Osteocyte (in vitro differentiated cells): ENCODE measurements at places on chromosomes 3 and 15.

DNA sequence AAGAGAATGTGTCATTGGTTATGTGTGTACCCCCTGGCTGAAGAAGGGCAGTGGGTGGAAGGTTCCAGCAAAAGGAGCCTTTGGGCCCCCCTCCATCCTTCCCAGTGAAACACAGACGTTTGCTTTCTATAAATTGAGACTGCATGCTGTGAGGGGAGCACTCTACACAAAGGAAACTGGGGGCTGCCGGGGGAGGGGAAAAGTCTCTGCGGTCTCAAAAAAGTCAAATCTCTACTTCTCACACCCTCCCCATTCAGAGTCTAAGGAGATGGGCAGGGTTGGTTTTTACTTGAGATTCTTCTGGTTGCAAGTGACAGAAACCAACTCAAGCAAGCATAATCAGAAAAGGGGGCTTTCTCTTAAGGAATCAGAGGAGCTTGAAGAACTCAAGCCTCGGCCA, 50.1 kb upstream of the TLE3 start:
- no peak overlapping the region for H3K27ac ChIP-seq
- no peak overlapping the region for H3K4me3 ChIP-seq
- DNase-seq = no peak
- peaks cover 25% of the 10 kb centered on the region for H3K4me1 ChIP-seq
- no peaks in the 10 kb centered on the region for H3K36me3 ChIP-seq
- peaks cover 53% of the 10 kb centered on the region for H3K27me3 ChIP-seq

- H3K27me3 ChIP-seq = peaks cover 52% of the 10 kb centered on the region
- DNase-seq = no peak
- H3K4me1 ChIP-seq = no peaks in the 10 kb centered on the region
- H3K27ac ChIP-seq = no peak overlapping the region
Observed at GRCh38 chr3:14047841-14048240, 76.8 kb downstream of the CHCHD4 start.

DNA sequence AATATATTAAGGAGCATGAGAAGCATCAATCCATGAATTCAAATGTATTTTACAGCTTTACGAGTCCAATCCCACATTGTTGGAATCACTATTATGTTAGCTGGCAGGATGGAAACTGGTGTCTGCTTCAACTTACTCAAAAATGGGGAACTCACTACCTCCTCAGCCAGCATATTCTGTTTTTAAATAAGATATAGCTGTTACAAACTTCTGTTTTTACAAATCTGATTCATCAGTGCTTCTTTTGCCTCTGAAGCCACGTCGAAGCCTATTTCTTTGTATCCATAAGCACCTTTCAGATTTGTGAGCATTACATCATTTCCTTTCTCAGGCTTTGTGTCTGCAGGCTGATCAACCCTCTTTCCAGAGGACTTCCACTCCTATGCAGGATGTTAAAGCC, 105.9 kb downstream of the TPRG1 start:
- H3K36me3 ChIP-seq = no peaks in the 10 kb centered on the region
- H3K4me3 ChIP-seq = no peak overlapping the region
- H3K27me3 ChIP-seq = no peaks in the 10 kb centered on the region
- H3K4me1 ChIP-seq = peaks cover 27% of the 10 kb centered on the region
- no peak overlapping the region for H3K27ac ChIP-seq

DNA sequence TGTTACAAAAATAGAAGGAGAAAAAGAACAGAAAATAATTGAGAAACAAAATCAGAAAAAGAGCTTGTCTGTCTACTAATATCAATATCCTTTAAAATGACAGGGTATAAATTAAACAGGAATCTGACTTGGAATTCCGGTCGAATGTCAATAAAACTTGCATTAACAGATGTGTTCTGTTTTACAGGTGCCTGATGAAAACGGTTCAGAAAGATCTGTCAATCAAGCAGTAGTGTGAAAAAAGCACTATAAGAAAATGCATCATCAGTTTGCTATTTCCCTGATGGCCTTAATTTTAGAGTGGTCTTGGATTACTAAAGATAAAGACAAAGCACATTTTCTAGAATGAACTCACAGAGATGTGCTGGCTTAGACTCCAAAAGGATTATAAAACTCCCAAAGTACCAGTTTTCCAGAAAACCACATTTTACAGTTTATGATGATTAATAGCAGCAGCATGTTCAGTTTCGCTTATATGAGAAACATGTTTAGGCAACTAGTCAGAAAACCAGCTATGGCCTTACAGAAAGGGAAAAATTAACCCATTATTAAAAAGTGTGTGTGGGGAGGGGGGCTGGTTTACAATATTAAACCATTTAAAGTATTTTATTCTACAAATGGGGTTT, 8.2 kb upstream of the C3orf38 start:
- no peaks in the 10 kb centered on the region for H3K27me3 ChIP-seq
- no peak overlapping the region for H3K4me3 ChIP-seq
- peaks cover 8% of the 10 kb centered on the region for H3K4me1 ChIP-seq
- no peak overlapping the region for H3K27ac ChIP-seq
- DNase-seq = no peak

DNA sequence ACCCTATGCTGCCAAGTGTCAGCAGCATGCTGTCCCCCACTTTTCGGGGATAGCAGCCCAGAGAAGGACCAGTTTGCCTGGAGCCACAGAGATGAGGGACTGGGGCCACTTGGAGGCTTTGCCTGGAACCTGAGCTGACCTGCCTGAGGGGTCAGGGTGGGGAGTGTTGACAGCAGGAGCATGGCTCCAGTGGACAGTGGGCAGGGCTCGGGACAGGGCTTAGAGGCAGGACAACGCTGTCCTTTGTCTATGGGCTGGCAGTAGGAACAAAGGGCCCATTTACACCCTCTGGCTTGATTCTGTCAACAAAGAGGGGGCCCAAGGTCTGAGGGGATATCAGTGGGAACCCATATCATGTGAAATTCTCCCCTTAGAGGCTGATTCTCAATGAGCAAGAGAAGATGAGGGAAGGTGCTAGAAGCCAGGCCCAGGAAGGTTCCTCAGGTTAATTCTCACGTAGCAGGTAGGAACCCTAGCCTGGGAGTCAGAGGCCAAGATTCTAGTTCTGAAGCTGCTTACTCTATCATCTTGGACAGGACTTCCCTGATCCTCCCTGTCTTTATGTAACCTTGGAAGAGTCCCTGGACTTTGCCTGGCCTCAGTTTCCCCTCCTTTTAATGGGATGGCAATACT, 29.7 kb upstream of the HHATL start:
- no peaks in the 10 kb centered on the region for H3K36me3 ChIP-seq
- DNase-seq = no peak
- H3K27ac ChIP-seq = no peak overlapping the region
- no peak overlapping the region for H3K4me3 ChIP-seq

DNA sequence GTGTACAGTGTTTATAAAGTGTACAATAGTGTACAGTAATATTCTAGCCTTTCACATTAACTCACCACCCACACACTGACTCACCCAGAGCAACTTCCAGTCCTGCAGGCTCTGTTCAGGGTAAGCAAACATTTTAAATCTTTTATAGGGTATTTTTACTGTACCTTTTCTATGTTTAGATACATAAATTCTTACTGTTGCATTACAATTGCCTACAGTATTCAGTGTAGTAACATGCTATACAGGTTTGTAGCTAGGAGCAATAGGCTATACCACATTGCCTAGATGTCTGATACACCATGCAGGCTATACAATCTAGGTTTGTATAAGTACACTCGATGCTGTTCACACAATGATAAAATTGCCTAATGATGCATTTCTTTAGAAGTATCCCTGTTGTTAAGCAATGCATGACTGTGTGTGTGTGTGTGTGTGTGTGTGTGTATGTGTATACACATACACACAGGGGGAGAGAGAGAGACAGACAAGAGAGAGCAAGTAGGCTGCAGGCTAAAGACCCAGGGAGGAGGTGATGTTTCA, 72.5 kb upstream of the PRR23C start:
- peaks cover 18% of the 10 kb centered on the region for H3K27me3 ChIP-seq
- no peak overlapping the region for H3K4me3 ChIP-seq
- peaks cover 2% of the 10 kb centered on the region for H3K4me1 ChIP-seq

GRCh38 chr15:63601026-63601703, 4.0 kb downstream of the FBXL22 start:
- H3K4me1 ChIP-seq = peaks cover 29% of the 10 kb centered on the region
- peak overlapping the region; percentile 85 for H3K4me3 ChIP-seq
- H3K27me3 ChIP-seq = no peaks in the 10 kb centered on the region
- DNase-seq = no peak
- H3K36me3 ChIP-seq = no peaks in the 10 kb centered on the region

DNA sequence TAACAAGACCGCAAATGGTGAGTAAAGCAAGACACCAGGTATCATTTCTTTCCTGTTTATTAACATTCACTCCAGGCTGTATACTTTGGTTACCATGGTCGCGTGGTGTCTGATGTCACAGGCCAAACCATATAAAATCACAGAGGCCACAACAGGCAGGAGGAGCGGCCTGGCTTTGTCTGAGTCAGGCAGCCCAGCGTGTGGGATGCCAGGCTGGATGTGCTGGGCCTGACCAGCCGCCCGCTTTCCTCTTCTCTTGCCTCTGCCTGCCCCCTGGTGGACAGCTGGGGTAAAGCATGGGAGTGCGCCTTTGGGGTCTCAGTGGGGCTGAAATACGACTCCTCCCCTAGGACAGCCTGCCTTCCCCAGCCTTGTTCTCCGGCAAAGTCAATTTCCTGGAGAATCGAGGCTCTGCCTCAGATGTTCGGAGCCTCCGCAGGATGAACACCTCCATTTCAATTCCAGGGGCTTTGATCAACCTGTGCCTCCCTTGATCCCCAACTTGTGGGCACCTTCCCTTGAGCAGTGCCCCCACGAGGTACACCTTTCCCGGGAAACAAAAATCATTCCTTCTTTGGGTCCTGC, 78.2 kb downstream of the CCNL1 start:
- peaks cover 60% of the 10 kb centered on the region for H3K4me1 ChIP-seq
- DNase-seq = peak; percentile 98
- H3K36me3 ChIP-seq = no peaks in the 10 kb centered on the region
- H3K27ac ChIP-seq = peak overlapping the region; percentile 88

- H3K4me1 ChIP-seq = no peaks in the 10 kb centered on the region
- no peak overlapping the region for H3K4me3 ChIP-seq
- DNase-seq = no peak
- H3K27me3 ChIP-seq = peaks cover 15% of the 10 kb centered on the region
- H3K27ac ChIP-seq = no peak overlapping the region
Observed at GRCh38 chr3:73327052-73327451, 265.6 kb downstream of the EBLN2 start.

DNA sequence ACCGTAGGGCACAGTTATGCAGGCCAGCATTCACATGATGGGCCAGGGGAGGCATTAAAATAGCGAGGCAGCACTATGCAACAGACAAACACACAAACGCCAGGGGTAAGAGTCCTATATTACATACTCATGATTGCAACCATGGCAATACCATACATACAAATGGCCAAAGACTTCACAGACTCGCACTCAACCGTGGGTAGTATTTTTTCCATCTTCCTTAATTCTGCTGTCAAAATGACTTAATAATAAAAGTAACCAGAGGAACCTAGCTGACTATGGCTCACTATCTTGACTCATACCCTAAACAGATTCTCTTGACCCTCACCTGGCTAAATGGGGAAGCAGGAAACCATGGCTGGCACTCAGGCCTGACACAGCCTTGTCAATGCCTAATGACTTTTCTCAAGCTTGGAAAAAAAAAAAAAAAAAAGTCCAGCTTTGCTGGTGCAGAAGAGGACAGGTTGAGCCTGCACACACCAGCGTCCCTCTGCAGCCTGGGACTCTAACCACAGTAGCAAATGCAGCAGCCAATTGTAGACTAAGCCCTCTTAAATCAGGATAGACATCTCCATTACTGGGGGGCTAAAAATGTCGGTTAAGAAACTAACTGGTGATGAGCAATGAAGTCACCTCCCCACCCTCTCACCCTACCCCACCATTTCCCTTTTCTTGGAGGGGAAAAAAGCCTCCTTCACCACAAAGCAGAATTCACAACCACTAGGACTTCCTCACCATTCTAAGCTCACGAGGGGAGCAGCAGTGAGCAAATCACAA, 23.1 kb downstream of the CCDC12 start:
- H3K27ac ChIP-seq = no peak overlapping the region
- no peaks in the 10 kb centered on the region for H3K27me3 ChIP-seq
- DNase-seq = no peak
- H3K4me3 ChIP-seq = no peak overlapping the region

- no peak for DNase-seq
- H3K27me3 ChIP-seq = no peaks in the 10 kb centered on the region
- no peak overlapping the region for H3K4me3 ChIP-seq
- H3K4me1 ChIP-seq = peaks cover 22% of the 10 kb centered on the region
- H3K36me3 ChIP-seq = no peaks in the 10 kb centered on the region
- no peak overlapping the region for H3K27ac ChIP-seq
Observed at GRCh38 chr3:160678292-160678842, 1.4 kb downstream of the ARL14 start.

- H3K4me3 ChIP-seq = peak overlapping the region; percentile 73
- peaks cover 31% of the 10 kb centered on the region for H3K4me1 ChIP-seq
- H3K36me3 ChIP-seq = peaks cover 9% of the 10 kb centered on the region
Observed at GRCh38 chr3:48990636-48991469, 812 bp downstream of the P4HTM start.

GRCh38 chr3:124920718-124921117, 13.8 kb downstream of the MUC13 start:
- no peak overlapping the region for H3K27ac ChIP-seq
- peaks cover 5% of the 10 kb centered on the region for H3K27me3 ChIP-seq
- no peak for DNase-seq
- H3K36me3 ChIP-seq = no peaks in the 10 kb centered on the region
